ENCODE measurements at places on chromosomes 1 and 21.

GRCh38 chr1:221778125-221778524 lies 36.2 kb upstream of the DUSP10 start:
- no peak for DNase-seq

DNA sequence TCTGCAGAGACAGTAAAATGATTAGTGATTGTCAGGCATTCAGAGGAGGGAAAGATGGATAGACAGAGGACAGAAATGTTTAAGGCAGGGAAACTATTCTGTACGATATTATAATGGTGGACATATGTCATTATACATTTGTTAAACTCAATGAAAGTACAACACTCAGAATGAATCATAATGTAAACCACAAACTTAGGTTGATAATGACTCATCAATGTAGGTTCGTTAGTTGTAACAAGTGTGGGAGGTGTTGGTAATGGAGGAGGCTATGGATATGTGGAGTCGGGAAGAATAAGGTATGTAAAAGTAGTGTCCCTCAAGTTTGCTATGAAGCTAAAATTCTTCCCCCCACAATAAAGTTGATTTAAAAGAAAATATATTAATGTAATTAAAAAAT lies 455.0 kb downstream of the BRINP3 start:
- no peak for DNase-seq

- no peak for DNase-seq
Measured at GRCh38 chr1:117092594-117092993, 29.0 kb downstream of the TRIM45 start.

- peak; percentile 2 for DNase-seq
Measured at GRCh38 chr21:17660452-17660851, 47.8 kb upstream of the BTG3 start.

- no peak for DNase-seq
Measured at GRCh38 chr1:185069202-185069772, 23.9 kb downstream of the RNF2 start.

DNA sequence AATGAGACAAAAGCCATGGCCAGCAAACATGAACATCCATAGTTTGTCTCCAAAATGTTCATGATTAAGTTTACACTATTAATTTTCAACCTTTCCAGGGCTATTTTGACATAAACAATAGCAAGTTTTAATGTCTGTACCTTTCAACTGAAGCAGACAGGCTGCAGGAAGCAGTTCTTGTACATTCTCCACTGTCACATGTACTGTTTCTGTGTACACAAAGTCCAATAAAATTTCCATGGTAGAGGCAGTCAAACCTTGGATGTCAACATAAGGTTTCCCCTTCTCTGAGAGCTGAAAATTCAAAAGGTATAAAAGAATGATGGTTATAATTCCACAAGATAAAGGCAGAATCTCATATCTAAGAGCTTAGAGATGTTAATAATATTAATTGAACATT lies 7.4 kb downstream of the KLHL12 start:
- no peak for DNase-seq

GRCh38 chr21:45938811-45939520 lies 42.6 kb upstream of the COL6A1 start:
- no peak for DNase-seq

- DNase-seq, result no peak
Measured at GRCh38 chr1:225855503-225856300, 26.5 kb downstream of the TMEM63A start.

GRCh38 chr21:37532868-37533780 lies 166.6 kb downstream of the DYRK1A start:
- DNase-seq, result no peak
